ENCODE measurements at places on chromosomes 4 and X.

GRCh38 chrX:154824638-154825037, 9.8 kb downstream of the SMIM9 start:
- no peak for DNase-seq

DNA sequence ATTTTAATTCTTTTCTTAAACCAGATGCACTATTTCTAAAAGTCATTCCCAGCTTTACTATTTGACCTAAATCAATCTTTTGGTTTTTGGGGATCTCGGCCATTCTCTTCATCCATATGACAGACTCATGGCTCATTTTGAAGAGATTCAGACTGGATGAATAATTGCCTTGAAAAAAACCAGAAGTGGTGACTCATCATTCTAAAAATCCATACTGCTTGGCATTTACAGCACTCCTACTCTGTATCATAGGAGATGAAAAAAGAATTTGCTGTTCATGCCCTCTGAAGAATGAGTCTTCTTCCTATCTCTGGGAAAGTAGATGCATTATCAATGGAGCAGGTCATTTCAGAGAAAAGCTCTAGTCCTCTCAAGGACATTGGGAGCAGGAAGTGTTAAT, 220.5 kb upstream of the RPS6KA3 start:
- no peak for DNase-seq

GRCh38 chr4:90840828-90841227, 713.6 kb downstream of the CCSER1 start:
- DNase-seq = no peak

DNA sequence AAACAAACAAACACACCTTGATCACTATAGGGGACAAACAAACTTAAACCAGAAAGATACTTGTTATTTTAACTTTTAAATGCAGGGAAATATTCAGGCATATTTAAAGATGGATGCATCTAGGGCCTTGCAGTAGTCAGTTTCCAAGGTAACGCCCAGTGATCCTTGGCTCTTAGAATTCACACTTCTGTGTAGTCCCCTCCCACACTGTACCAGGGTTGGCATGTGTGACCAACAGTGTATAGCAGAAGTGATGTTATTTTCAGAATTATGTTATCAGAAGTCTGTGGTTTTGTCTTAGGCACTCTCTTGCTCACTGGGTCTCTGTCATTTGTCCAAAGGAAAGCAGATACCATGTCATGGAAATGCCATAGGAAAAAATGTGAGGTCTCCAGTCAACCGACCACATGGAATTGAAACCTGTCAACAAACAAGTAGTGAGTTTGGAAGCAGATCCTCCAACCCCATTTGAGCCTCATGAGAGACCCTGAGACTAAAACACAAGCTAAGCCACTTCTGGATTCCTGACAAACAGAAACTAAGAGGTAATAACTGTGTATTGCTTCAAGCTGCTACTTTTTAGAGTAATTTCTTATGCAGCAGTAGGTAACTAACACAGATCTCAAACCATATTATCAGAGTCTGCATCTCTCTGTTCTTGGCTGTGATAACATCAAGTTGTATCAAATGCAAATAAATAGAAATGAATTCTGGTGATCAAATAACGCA, 670.3 kb downstream of the KCTD8 start:
- DNase-seq = no peak

GRCh38 chr4:8532245-8532781, 47.9 kb upstream of the GPR78 start:
- no peak for DNase-seq

DNA sequence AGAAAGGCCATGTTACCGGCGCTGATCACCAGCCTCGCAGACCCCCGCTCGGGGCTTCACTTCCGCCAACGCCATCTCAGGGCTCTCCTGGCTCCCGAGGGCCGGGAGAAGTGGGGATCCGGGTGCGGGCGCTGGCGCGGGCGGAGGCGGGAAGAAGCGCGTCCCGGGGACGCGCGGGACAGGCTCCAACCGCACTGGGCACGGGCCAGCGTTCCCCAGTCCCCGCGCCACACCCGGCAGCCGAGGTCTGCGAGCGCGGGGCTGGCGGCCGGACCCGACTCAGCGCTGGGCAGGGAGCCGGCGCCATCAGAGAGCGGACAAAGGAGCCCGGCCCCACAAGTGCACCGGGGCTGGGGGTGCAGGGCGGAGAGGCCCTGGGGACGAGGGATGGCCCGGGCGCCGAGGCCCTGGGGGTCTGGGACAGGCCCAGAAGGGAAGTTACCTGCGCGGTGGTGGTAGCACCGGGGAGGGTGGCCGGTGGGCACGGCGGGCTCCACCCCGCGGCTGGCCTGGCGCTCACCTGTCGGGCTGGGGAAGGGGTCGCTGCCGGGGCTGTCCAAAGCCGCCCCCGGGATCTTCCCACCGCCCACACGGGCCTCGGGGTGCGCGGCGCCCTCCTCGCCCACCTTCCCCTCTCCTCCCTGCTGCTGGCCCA, 449 bp downstream of the CTPS2 start:
- no peak for DNase-seq

DNA sequence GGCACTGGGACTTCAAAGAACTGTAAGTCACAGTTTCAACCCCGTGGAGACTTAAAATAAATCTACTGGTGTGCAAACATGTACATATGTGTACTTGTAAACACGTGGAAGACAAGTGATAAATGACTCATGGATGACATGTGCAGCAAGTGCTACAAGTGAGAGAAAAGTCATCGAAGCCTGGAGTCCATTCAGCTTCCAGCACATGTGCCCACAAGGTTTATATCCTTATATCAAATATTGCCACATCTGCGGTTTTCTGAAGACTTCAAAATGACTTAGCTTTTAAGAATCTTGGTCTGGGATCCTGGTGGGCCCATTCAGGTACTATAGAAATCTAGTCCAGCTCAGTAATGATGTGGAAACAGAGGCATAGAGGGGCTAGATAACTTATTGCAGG, 33.0 kb upstream of the TTC29 start:
- no peak for DNase-seq

- DNase-seq = no peak
Observed at GRCh38 chrX:154384284-154384892, 5.3 kb downstream of the EMD start.

DNA sequence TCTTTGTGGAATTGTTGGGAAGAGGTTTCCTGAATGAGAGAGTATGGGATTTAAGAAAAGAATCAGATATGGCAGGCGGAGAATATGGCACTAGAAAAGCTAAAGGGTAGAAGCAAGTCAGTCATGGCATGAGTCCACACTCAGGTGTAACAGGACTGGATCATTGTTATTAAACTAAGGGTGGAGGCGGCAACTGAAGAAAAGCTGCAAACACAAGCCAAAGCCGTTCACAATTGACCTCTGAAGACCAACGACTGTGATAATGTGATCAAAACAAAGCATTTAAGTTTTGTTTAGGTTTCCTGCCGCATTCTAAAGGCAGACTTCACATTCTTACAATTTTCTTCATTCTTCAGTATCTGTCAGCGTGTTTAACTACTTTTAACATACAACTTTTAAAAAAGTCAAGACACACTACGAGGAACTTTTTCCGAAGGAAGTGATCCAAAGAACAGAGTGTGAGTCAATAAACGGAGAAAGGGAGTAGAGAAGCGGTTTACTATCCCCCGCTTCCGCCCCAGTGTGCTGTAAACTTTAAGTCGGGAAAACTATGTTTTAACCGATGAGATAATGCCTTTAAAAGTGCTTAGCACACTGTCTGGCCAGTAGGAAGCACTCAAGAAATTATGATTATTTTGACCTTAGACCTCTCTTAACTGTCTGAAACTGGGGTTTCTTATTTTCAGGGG, 909 bp upstream of the SLAIN2 start:
- DNase-seq = no peak

DNA sequence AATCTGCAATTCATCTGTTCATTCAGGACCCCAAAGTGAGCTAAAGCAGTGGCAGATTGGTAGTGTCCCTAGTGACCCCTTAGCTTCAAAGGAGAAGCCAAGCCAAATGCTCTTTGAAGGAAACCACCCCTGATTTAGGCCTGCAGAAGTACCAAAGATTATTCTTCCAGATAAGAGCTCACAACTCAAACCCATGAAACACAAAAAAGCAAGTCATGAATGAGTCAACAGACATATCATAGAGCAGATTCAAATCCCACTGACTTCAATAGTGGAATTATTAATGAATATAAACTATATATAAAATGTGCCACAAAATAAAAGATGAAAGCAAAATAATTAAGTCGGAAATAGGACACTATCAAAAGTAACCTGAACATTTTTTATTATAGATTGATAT, 197.6 kb downstream of the SCFD2 start:
- no peak for DNase-seq

GRCh38 chr4:76326515-76326914, 20.0 kb downstream of the STBD1 start:
- DNase-seq = no peak

- no peak for DNase-seq
Observed at GRCh38 chr4:83558680-83559079, 22.8 kb downstream of the GPAT3 start.

DNA sequence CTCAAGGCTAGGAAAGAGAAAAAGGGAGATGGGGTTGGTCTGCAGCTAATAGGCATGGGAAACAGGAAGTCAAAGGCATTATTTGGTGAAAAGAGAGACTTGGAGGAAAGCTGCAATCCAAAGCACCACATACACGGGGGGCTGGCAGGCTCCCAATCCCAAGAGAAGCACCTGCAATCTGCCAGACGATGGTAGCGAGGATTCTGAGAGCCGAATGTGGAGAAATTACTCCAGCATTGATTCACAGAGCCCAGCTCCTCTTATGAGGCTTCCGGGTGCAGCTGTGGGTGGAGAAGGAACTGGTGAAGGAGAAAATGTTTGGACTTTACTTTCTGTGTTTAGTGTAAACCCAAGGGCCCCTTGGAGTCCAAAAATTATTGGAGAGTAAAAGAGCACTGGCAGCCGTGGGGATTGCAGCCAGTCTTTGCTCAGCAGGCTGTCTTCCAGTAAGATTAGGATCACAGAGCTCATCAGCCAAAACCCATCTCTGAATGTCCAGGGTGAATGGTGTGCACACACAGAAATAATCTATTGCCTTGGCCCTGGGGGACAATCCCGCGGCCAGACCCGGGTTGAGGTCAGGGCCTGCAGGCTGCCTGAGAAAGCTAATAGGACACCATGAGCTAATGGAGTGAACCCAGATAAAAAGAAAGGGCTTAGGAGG, 197.6 kb downstream of the KIT start:
- DNase-seq = no peak

GRCh38 chr4:138562544-138562991, 320.4 kb upstream of the SLC7A11 start:
- DNase-seq = no peak

GRCh38 chr4:6087669-6088341, 69.6 kb upstream of the C4orf50 start:
- DNase-seq = no peak

GRCh38 chrX:107823456-107823855, 2.2 kb upstream of the MID2 start:
- DNase-seq = no peak

DNA sequence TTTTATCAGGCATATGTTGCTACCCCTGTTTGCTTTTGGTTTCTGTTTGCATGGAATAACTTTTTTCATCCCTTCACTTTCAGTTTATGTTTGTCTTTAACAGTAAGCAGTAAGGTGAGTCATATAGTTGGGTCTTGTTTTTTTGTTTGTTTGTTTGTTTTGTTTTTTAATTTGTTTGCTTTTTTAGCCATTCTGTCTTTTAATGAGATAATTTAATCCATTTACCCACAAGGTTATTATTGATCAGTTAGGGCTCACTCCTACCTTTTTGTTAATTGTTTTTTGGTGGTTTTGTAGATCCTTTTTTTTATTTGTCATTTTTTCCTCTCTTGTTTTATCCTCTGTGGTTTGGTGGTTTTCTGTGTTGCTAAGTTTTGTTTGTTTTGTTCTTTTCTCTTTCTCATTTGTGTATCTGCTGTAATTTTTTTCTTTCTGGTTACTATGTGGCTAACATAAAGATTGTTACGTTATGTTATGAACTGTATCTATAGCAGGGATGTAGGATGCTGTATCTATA, 379.5 kb upstream of the MAD2L1 start:
- no peak for DNase-seq

DNA sequence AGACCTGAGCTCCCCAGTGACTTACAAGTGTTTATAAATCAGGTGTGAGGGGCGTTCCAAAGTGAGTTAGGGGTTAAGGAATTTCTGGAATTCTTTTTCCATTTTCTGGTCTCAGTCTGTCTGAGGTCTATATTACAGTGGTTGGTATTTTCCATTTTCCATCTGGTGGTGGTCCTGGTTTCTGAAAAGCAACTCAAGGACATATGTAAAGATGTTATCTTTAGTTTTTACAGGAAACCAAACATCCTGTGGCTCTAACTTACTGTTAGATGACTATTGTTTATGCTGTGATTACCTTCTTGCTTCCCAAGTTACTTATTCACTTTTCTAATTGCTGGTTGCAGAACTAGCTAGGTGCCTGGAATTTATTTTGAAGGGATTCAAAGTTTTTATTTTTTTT, 53.5 kb upstream of the IL21 start:
- no peak for DNase-seq

DNA sequence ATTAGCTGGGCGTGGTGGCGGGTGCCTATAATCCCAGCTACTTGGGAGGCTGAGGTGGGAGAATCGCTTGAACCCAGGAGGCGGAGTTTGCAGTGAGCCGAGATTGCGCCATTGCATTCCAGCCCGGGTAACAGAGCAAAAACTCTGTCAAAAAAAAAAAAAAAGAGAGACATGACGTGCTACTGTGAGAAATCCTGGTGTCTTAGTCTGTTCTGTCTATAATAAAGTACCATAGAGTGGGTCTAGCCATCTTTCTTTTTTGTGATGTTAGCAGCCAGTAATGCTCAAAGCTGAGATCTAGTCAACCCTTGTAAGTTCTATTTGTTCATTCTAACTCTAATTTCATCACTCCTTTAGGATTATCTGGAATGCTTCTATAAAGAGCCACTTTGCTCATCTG, 38.9 kb downstream of the CLDN34 start:
- DNase-seq = no peak

DNA sequence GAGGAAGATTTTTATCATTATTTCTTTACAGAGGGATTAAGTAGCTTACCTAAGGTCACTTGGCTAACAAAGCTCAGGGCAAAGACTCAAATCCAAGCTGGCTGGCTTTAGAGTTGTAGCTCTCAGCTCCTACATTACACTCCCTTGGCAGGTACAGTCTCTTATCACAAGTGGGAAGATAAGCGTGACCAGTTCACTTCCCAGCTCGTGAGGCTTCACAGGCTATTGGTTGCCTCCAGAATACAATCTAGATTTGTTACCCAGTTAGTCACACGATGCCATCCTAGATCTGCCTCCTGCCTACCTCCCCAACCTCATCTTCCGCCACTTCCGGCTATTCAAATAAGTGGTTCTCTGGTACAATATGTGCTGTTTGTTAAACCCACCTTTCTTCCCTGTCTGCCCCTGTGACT, 3.7 kb downstream of the MMRN1 start:
- no peak for DNase-seq

DNA sequence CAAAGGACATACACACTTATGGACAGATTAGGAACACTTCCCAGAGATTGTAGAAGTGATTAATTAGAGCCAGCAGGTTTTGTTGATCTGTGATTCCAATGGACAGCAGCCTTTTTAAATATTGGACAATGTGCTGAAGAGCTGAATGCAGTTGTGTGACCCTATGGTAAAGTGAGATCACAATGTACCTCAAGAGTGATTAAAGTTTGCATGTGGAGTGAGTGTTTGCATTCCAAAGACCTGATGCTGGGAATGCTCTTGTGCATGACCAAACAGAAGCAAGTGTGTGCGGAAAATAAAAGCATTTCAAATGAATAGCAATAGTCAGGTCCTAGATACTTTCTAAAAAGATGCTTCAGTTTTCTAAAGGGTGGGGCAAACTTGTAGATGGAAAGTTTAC, 154.1 kb downstream of the BANK1 start:
- DNase-seq = no peak
